Pancreas (tissue), 10 donors: ENCODE measurements at places on chromosomes 16 and 17.

DNA sequence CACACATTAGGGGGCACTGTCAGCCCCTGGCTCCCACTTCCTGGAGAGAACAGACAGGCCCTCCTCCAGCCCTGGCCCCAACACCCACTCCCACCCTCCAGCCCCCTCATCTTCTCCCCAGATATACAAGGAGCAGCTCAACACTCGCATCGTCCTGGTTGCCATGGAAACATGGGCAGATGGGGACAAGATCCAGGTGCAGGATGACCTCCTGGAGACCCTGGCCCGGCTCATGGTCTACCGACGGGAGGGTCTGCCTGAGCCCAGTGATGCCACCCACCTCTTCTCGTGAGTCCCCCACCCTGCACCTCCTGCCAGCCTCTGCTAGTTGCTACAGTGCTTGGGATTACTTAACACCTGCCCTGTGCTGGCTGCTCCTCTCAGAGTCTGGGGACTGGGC, 14.4 kb downstream of the ADAM11 start:
- no peak for DNase-seq

DNA sequence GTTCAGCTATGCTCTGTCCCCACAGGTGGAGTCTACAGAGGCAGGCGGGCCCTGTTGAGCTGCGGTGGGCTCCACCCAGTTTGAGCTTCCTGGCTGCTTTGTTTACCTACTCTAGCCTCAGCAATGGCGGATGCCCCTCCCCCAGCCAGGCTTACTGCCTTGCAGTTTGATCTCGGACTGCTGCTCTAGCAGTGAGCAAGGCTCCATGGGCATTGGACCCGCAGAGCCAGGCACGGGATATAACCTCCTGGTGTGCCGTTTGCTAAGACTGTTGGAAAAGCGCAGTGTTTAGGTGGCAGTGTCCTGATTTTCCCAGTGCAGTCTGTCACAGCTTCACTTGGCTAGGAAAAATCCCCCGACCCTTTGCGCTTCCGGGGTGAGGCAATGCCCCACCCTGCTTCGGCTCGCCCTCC, 89.1 kb downstream of the BCAS3 start:
- DNase-seq, result no peak

DNA sequence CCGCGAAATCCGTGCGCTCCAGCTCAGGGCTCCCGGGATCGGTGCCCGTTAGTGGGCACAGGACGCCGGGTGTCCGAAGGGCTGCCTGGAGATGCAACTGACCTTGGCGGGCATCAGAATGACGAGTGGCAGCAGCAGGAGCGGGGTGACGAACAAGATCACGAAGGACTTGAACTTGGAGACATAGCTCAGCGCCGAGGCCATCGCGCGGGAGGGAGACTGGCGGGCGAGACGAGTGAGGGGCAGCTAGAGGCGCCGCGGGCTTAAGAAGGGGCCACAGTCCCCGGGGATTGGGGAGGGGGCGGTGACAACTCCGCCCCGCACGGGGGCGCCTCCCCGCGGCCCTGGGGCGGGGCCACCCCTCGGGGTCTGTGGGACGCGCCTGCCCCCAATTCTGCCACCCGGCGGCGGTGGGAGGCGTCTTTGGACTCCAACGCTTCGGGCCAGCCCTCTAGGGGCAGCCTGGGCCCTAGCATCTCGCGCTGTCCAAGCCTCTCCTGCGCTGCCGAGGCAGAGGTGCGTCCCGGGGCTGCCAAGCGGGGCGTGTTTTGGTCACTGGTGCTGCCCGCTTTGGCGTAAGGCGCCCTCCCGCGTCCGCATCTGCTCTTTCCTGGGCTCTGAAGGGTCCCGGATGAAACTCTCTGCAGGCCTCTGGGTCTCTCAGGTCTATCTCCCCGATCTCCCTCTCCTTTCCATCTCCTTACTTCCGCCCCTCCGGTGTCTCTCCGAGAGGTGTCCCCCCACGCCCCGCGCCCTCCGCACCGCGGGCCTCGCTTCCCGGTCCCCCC, at the start of gene SLC13A5:
Gene SLC13A5, minus strand, starts transcription at position 240 of the 788 bp plus-strand sequence. Its CDS starts 36 bp downstream, at position 204.
- DNase-seq, result no peak

GRCh38 chr17:44766409-44767038, 7.7 kb downstream of the ADAM11 start:
- peak; percentile 36 for DNase-seq

DNA sequence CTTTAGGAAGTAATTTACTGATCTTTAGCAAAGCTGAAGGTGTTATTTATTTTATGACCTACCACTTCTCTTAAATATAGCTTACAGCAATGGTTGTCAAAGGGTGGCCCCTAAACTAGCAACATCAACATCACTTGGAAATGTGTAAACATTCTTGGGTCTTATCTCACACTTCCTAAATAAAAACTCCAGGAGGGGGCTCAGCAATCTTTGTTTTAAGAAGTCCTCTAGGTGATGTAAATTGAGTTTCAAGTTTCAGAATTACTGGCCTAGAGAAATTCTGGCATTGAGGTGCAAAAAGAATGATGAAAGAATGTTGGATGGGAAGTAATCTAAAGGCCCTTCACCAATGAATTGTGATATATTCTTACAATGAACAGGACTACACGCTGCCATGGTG, 142.3 kb downstream of the HS3ST4 start:
- DNase-seq, result no peak

DNA sequence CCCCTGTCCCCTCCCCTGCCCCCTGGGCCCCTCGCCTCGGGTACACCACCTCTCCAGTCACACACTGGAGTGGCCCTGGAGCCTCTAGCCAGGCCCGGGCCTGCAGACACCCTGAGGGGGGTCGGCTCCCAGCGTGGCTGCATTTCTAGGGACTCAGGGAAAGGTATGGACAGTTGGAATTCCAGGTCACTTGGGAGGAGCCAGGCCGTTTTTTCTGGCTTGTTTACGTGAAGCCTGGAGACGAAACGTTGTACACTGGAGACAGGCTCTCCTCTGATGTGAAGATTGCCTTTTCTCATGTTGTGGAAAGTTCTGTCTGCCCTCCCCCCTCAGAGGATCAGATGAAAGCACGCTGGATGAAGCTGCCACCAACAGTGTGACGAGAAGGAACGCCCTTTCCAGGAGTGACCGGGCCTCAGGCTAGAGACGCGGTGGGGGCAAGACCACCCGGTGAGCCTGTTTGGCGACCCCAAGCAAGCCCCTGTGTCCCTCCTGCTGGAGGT, 4.0 kb upstream of the PPP1R27 start:
- no peak for DNase-seq

GRCh38 chr16:75251280-75252048, at the start of gene BCAR1:
Gene BCAR1 (minus strand): TSS chr16:75251624. CDS start chr16:75251482, 142 bp downstream.
- peak; percentile 95 for DNase-seq
